ENCODE measurements at places on chromosomes 2 and 18.

DNA sequence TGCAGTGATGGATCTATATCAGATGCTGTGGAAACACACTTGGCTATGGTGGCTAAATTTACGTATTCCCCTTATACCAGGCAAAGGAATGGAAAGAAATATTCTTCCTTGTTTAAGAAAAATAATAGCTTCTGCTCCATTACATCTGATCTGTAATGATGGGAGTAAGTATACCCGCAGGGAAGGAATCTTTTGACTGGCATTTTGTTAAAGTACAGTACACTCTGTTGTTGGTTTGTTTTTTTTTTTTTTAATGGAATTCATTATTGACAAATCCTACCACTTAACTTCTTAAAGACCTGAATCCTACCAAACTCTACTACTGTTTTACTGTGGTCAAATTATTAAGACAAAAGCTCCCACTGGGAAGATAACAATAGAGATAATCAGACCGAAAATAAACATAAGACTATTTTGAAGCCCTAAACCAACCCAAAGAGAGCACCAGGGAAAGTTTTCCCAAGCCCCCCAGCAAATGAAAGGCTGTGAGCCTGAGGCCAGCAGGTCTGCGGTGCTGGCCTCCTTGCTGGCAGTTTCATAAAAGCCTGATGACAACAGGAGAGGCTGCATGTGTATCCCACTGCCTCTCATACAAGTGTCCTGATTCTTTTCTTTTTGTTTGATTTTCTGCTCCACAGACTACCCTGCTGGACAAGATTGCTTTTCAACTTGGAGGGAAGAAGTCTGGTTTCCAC lies 101.0 kb downstream of the SLC25A12 start:
- DNase-seq, result no peak

DNA sequence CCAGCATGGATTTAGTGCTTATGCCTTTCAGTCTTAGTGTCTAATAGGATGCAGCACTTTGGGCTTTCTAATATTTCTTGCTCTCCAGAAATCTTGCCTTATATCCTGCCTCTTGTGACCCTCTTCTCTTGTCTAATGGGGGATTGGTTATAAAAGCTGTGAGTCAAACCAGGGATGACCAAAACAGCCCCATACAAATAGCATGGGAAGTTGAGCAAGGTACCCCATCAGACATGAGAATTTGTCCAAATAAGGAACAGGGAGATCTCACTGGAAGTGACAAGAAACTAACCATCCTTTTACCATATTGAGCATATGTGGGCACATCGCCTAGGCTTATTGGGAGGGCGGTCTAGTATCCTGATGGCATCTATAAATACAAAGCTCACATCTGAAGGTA lies 78.8 kb upstream of the BZW1 start:
- DNase-seq, result no peak

GRCh38 chr2:213015387-213016165 lies 135.8 kb downstream of the IKZF2 start:
- no peak for DNase-seq

DNA sequence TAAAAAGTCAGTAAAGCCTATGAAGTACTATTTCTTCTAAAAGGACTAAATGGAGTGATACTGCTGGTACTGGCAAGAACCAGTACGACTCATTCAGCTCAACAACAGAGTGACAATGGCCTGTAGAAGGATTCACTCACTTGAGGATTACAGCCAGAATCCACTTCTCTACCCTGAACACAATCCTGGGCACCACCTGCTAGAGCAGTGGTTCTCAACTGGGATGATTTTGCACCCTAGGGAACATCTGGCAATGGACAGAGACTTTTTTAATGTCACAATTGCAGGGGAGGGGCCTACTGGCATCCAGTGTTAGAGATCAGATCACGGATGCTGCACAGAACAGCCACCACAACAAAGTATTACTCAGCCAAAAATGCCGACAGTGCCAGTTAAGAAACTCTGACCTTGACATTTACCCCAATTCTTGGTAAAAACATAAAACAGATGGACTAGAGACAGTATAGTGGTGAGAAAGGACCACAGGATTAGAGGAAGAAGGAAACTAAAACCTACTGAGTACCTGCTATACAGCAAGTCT lies 5.0 kb downstream of the SPIRE1 start:
- DNase-seq, result no peak

DNA sequence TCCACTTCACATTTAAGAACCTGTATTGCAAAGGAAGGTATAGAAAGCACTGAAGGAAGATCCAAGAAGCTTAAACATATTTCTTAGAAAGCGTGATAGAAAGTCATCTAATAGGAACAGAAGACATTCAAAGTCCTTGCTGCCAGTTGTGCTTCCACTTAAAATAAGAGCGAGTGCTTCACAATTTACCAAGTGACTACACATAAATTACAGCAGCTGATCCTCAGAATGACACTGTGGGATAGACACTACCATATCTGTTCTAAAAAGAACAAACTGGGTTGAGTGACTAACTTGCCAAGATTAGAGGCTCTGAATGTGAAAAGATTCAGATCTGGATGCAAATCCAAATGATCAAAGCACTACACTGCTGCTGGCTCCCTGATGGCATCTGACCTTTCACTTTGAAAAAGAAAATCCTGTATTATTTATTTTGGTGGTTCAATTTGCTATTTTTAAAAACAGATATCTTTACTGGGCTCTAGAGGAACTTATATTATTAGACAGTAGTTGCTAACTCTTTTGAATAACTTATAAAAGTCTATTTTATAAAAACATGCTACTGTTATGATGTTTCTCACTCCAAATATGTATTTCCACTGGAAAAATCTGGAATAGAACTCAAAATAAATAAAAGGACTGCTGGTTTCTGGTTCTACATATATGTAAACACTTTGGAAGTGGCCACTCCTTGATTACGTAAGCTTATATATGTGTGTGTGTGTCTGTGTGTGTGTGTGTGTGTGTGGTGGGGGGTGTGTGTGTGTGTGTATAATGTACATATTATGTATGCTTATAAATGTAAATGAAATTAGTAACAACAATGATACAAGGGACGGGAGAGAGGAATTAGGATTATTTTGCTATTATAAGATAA lies 57.4 kb downstream of the KIDINS220 start:
- DNase-seq, result no peak

GRCh38 chr2:141942006-141942789 lies 188.6 kb downstream of the LRP1B start:
- no peak for DNase-seq

Data from PC-9 (cell line).